NCI-H2081 treated with DMSO at 0.1 percent for 48 hours (cell line): ENCODE measurements at places on chromosomes 6 and 20.

GRCh38 chr6:136786658-136787057 lies 5.6 kb downstream of the MAP3K5 start:
- no peak for DNase-seq

DNA sequence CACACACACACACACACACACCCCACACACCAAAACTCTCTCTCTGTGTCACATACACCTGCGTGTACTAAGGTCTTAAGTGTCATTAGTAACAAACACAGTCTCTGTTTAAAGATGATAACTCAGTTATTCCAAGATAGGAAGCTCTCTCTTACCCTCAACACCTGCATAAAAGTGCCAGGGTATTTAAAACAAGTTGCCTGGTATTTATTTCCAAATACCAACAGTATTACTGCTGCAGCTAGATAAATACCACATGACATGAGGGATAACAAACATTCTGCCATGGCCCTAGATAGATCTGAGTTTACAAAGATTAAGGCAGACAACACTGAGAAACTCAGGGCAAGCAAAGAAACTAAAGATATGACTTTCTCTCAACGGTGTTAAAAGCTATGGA lies 118.5 kb downstream of the SIM1 start:
- no peak for DNase-seq

DNA sequence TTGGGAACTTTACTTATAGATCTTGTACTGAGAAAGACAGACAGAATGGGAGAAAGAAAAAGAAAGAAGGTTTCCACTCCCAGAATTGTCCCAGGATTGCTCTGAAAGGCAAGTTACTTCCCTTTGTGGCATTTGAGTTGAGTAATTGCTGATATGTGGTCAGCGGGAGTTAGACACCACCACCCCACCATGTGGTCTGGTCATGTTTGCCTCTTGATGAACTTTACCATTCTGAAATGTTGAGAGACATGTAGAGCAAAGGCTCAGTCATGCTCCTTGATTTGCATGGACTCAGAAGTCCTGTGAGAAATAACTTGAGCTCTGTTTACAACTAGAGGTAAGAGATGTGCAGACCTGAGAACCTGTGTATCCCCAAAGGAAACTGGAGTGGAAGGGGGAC lies 17.1 kb downstream of the TCF21 start:
- no peak for DNase-seq

DNA sequence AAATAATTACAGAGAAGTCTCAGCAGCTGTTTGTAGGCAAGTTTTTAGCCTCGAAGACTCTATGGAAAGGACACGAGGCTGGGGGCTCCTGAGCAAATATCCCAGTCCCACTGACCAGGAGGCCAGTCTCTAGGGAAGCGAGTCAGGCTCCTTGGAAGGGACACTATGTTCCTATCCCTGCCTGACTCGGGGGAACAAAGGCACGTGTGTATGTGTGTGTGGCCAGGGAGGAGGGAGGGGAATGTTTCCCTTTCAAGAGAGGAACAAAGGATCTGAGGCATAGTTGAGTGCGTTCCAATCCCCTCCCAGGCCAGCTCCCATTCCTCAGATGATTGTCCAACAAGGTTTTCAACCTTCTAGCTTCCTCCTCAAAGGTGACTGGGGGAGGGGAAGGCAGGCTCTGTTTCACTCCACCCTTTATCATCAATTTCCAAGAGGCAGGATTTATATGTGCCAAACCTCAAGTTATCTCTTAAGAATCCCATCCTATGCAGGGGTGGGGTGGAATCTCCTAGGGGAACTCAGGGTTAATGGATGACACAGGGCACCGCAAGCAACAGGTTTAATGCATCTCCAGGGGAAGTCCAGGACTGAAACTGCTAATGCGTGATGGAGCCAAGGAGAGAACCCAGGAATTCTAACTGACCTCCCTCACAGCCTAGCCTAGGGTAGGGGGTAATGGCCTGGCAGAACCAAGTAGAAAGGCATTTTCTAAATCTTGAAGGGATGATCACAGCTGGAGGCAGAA lies 9.9 kb downstream of the BCL2L1 start:
- DNase-seq = no peak

DNA sequence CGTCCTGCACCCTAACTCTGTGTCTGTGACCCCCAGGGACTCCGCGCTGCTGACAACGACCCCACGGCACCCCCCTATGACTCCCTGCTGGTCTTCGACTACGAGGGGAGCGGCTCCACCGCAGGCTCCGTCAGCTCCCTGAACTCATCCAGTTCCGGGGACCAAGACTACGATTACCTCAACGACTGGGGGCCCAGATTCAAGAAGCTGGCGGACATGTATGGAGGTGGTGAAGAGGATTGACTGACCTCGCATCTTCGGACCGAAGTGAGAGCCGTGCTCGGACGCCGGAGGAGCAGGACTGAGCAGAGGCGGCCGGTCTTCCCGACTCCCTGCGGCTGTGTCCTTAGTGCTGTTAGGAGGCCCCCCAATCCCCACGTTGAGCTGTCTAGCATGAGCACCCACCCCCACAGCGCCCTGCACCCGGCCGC lies 129.0 kb downstream of the TAF4 start:
- no peak for DNase-seq

- DNase-seq = no peak
These were observed 2.6 kb downstream of the SAMD5 start for GRCh38 chr6:147510929-147511590.

DNA sequence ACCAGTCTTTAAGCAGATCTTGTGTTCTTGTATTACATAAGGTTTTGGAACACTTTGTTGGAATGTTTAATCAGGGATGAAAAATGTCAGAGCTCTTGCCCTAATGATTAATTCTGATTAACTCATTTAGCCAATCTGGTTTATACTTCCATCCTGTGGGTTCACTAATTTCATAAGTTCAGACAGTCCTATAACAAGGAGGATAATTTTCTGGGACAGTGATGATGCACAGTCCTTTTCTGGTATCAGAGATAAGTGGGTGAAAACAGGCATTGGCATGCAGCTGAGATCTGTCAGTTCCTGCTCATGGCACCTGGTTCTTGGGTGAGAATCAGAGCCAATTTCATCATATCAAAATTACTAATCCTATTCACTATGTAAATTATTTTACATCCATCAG lies 125.0 kb upstream of the LAMA2 start:
- no peak for DNase-seq

- DNase-seq = no peak
These were observed 91.2 kb upstream of the EEF1E1 start for GRCh38 chr6:8193541-8193940.

- no peak for DNase-seq
These were observed 700.7 kb downstream of the EPM2A start for GRCh38 chr6:145034664-145035063.

- no peak for DNase-seq
These were observed 301.2 kb downstream of the RNGTT start for GRCh38 chr6:88662163-88662580.

DNA sequence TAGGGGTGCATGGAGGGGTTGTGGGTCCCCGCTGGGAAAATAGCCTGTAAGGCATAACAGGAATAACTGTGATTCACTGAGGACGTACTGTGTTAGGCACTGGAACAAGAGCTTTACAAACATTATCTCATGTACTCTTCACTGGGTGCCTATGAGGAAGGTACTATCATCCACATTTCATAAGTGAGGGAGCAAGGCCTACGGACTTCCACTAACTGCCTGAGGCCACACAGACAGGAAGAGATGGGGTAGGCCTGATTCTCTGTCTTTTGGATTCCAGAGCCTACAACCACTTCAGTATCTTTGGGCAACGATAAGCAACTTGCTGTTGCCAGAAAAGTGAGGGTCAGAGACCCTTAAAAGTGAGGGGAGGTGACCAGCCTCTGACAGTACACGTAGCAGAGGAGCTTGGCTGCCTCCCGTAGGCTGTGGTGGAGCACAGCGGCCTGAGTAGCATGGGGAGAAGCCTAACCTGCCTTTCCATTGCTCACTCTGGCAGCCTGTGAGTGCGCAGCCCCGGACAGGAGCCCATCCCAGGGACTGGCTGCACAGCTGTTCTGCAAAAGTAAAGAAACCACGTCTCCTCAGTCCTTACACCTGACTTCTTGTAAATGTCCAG lies 30.4 kb downstream of the PSMB1 start:
- no peak for DNase-seq

DNA sequence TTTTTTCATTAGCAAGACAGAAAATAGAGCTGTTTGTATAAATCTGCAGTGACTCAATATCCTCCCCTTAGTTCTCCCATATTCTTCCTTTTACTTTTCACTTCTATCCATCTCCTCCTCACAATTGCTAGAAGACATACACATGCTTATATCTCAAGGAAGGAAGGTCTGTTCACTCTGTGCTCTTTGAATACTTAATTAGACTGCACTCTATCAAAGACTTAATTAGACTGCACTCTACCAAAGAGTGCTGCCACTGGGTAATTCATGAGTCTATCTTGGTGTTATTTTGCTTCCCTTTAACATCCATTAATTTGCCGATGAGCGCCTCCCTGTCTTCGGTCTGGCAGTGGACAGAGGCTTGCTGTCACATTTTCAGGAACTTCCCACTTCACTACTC lies 241.9 kb downstream of the ADGB start:
- DNase-seq = no peak

DNA sequence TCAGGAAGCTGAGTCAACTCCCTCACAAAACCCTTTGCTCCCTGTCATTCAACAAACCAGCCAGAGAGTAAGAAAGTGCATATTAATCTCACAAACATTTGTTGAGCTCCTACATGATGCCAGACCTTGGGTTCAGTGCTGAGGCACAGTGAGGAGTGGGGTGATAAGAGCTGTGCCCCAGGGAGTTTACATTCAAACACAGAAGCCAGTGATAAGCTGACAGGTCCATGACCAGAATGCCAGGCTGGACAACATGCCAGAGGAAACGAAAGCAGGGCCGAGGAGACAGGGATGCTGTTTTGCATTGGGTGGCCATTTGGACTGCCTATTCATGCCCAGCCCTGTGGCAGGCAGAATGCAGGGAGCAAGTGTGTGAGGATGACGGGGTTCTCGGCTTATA lies 76.7 kb downstream of the LRFN2 start:
- no peak for DNase-seq

GRCh38 chr20:21464916-21465315 lies 48.9 kb downstream of the NKX2-2 start:
- DNase-seq = no peak

DNA sequence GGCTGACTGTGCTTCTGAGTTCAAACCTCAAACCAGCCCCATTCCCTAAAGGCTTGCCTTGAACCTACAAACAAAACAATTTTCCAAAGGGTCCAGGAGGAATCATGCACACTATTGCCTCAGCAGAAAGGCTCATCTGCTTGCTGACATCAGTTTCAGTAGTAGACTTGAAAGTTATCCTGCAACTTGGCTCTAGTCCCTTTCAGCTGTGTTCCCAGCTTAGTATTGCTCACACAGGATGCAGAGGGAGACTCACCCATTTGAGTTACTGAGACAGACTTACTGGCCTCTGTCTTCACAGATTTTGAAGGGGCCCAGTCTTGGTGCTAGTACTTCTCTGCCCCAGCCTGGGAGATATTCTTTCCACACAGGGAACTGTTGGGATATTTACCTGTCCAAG lies 38.5 kb upstream of the TFB1M start:
- no peak for DNase-seq

DNA sequence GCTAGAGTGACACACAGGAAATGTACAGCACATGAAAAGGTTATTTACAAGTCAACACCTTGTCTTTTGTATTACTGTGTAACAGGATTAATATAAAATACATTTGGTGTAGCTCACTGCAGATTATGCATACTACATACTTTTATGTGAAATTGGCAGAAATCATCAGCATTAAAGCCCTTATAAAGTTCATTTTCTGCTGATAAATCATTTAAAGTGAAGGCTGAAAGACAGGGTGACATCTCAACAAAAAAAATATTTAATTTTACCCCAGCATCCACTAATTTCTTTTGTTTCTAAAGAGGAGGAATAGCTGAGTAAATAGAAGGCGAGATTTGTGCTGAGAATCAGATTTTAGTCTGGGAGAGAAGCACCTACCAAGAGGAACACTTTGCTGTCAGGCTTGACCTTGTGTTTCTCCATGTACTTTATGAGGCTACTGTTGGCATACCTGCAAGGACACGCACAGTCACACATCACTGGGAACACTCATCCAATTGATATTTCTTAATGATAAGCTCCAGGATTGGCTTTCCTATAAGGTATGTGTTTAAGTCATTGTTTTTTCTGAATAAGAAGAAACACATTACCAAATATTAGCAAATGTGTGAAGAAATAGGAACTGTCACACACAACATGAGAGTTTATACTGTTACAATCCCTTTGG lies 146.6 kb upstream of the SLC22A16 start:
- no peak for DNase-seq

DNA sequence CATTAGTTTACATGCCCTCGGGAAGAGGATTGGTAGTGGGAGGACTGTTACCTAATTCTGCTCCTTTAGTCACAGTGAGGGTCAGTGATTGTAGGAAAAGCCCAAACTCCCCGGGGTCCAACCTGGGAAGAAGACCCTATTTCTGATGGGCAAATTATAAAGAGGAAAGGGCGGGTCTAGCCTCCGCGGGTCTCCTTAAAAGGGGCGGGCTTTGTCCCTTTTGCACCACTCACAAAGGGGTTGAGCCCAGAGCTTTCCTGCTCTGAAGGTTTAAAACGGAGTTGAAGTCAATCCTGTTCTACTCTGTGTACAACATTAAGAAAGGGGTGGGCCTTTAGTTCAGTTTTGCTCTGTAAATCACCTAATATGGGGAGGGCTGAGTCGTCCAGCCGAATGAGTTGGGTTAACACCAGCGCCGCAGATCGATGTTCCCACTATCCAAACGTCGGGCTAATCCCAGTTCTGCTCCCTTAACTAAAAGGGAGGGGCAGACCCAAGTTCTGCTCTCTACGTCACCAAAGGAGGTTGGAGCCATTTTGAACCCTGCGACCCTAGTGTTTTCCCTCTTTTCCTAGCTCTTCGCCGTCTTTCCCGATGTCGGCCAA lies 920 bp upstream of the RNF5 start:
- DNase-seq = peak; percentile 43

DNA sequence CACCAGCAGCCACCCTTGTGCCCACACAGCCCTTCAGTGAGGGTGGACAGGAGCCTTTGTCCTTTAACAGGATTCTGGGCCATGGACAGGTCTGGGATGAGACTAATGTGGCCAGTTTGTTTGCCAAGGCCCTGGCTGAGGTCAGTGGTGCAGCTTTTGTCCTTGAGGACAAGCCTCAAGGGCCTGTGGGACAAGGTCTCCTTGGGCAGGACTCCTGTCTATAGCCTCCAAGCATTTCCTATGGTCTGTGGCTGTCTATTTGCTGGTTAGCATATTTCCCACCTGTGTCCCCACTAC lies 44.1 kb downstream of the SUN5 start:
- no peak for DNase-seq

DNA sequence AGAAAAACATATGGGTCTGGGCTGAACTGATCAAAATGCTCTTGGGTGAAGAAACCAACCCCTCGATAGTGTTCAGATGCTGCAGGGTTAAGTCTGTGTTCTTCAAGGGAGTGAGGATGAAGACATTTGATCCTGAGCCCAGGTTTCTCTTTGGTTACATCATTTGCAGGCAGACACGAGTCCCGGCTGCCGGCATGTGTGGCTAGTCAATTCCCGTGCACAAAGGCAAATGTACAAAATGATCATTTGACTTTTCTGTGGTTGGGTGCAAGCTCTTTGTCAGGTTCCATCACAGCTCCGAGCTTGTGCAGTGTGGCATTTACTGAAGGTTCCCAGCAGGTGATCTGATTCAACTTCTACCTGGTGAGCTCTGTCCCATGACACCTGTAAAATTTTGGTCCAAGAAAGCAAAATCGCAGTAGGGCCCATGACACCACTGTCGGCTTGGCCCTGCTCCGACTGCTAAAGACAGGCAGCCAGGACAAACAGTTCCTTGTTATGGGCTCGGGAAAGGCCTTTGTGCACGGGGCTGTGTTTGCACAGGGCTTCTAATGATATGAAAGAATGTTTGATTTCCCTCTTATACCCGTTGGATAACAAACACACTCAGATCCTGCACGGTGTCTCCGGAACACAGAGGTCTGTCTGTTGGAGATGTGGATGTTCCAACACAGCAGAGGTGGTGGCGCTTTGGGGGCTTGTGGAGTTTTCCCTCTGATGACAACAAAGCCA lies 46.9 kb downstream of the GJA10 start:
- no peak for DNase-seq
